ENCODE measurements at places on chromosomes 11 and 22. TPM values are rescaled to one million over a fixed set of nuclear protein-coding genes. Genes with fewer than 3 reads are reported as not detected.
A peak's percentile ranks its signal among the peaks of the same experiment; 100 is the strongest.

- DNase-seq, result no peak
Observed at GRCh38 chr11:128708660-128709059, 14.8 kb downstream of the FLI1 start.

DNA sequence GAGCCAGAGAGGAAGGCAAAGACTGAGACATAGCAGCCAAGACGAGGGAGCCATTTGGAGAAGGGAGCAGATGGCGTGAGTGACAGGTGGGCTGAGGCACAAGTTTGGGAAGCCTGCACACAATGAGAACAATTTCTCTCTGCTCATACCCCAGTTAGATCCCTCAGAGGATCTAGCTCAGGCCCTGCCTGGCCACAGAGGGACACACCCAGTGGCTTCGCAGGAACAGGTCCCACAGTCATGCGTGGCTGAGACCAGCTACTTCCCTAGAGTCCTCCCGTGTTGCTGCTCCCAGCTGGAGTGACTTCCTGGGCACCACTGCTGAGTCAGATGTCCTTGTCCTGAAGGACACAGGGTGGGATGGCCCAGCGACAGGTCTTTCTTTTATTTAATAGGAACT is 33.4 kb upstream of the LYVE1 start:
- no peak for DNase-seq

- no peak for DNase-seq
Observed at GRCh38 chr11:47109727-47110246, 66.9 kb downstream of the ARFGAP2 start.

DNA sequence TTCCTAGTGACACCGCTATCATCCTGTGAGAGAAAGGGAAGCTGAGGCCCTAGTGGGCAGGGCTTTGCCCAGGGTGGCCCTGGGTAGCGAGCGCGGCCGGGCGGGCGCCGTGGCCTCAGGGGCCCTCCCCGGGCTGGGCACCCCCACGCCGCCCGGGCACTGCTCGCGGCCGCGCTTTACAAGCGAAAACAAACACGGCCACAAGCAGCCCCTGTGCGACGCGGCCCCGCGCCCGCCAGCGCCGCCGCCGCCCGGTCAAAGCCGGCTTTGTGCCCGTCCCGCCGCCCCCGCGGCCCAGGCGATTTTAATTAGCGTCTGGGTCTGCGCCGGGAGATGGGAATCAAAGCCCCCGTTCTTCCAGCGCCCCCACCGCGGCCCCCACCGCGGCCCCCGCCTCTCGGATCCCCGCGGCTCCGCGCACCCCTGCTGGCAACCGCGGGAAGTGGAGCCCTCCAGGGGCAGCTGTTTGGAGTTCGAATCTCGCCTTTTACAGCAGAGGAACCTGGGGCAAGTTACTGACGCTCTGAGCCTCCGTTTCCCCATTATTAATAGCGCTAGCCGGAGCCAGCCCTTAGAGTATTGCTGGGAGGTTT is 47.9 kb downstream of the CHRDL2 start:
- DNase-seq, result no peak

- no peak for DNase-seq
Observed at GRCh38 chr11:130123414-130124040, 36.1 kb upstream of the ST14 start.

DNA sequence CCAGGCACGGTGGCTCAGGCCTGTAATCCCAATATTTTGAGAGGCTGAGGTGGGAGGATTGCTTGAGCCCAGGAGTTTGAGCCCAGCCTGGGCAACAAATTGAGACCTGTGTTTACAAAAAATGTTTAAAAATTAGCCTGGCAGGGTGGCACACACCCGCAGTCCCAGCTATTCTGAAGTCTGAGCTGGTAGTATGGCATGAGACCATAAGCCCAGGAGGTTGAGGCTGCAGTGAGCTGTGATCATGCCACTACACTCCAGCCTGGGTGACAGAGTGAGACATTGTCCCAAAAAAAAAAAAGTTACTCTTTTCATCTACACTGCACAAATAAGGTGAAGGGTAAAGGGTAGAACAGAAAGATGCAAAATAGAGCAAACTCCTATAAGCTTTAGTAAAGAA is 22.3 kb upstream of the PPP2R1B start:
- DNase-seq, result no peak

Gene XBP1
- total RNA-seq, result 111 TPM

Gene ANO5
- 0.28 TPM for total RNA-seq

GRCh38 chr11:64032050-64032449 is 3.7 kb upstream of the FLRT1 start:
- DNase-seq, result no peak

Gene PANX3
- total RNA-seq, result not detected

DNA sequence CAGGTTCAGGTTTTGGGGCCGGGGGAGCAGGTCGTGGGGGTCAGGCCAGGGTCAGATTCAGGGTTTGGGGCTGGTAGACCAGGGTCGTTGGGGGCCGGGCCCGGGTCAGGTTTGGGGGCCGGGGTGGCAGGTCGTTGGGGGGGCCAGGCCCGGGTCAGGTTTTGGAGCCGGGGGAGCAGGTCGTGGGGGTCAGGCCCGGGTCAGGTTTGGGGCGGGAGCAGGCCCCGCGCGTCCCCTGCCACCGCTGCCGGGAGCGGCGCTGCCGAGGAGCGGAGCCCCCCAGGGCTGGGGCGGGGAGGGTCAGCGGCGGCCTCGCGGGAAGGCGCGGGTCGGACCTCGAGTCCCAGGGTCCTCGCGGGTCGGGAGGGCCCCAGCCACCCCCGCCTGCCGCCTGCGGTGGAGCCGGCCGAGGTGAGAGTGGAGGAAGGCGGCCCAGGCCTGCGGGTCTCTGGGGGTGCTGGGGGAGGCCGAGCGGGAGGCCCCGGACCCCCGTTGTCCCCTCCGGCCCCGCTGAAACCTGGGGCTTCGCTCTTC is 535 bp downstream of the TRABD start:
- DNase-seq, result no peak

GRCh38 chr11:116703421-116703820 is 69.4 kb downstream of the BUD13 start:
- DNase-seq, result no peak

DNA sequence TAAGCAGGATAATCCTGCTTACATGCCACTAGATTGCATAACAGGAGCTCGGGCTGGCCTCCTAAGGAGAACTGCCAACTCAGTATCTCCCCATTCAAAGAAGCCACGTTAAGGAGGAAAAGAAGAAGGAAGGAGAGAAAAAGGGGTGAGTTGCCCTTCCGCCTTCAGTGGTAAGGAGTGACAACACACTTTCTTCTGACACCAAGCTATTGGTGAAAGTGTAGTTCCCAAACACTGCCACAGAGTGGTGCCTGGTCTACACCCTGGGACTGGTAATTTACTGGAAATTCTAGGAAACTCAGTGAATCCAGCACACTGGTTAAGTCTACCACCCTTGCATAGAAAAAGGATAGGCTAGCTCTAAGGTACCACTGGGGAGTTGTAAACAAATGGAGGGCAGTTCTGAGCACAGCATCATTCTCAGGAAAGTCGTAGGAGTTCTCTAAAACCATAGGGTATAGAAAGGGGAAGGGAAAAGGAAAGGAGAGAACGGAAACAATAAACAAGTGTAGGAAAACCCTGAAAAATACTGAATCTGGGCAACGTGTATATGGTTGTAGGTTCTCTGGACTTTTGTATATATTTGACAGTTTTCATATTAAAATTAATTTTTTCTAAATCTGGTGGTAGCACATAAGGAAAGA is 58.2 kb downstream of the RRAS2 start:
- DNase-seq, result peak; percentile 37

Gene NELL1
- total RNA-seq, result not detected

Gene TSGA10IP
- total RNA-seq, result not detected

- DNase-seq, result no peak
Observed at GRCh38 chr22:47779474-47779873, 1017.0 kb downstream of the TBC1D22A start.

- no peak for DNase-seq
Observed at GRCh38 chr11:125621995-125622394, 3.0 kb upstream of the CHEK1 start.

- DNase-seq, result no peak
Observed at GRCh38 chr11:104275992-104276391, 112.0 kb upstream of the PDGFD start.

DNA sequence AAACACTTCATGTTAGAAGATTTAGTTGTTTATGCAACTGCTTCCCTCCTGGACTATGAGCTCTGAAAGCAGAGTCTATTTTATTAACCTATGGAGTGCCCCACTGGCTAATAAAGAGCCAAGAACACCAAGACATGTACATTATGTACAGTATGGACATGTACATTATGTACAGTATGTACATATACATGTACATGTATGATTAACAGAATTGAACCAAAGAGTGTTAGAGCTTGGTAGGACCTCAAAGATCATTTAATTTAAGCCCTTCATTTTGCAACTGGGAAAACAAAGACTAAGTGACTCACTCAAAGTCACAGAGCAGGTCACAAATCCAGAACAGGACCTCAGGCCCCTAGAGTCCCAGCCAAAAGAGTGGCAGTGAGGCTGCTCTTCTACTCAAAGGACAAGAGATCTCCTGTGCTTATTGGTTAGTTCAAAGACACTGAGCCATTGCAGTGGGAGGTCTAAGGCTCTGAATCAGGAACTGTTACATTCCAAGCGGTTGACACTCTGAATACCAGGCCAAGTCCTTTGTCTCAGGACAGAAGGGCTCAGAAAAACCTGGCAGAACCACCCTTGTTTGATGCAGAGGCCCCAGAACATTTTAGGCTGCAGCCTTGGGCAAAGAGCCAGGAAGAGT is 103.8 kb downstream of the FAM168A start:
- DNase-seq, result no peak

DNA sequence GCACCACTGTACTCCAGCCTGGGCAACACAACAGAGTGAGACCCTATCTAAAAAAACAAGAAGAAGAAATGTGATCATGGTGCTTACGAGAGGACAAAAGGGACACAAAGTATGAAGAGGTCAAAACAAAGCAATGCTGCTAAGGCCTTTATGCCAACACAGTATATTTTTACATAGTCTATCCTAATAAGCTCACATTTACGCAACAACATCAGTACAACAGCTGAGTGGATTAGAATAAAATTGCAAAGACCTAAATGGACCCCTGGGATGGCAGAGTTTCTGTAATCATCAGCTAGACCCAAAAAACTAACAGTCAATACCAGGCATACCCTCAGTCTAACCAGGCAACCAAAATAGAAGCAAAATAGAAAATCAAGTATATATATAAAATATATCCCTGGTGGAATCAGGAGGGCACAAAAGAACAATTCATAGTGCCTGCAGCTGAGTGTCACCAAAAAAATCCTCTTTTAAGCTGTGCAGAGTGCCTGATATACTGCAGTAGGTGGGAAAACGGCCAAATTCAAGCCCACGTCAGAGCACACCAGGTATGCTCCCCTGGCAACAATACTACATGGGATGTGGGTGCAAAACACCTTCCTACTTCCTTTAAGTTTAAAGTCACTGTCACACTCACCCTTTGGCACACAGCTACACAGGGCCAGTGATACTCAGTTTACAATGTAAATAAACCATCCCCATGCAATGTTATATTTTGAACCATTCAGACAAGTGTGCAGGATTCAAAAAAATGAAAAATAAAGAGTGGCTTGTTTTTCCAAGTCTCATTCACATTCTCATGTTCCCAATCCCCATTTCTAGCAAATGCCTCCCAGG is 57.8 kb downstream of the RBFOX2 start:
- DNase-seq, result no peak

DNA sequence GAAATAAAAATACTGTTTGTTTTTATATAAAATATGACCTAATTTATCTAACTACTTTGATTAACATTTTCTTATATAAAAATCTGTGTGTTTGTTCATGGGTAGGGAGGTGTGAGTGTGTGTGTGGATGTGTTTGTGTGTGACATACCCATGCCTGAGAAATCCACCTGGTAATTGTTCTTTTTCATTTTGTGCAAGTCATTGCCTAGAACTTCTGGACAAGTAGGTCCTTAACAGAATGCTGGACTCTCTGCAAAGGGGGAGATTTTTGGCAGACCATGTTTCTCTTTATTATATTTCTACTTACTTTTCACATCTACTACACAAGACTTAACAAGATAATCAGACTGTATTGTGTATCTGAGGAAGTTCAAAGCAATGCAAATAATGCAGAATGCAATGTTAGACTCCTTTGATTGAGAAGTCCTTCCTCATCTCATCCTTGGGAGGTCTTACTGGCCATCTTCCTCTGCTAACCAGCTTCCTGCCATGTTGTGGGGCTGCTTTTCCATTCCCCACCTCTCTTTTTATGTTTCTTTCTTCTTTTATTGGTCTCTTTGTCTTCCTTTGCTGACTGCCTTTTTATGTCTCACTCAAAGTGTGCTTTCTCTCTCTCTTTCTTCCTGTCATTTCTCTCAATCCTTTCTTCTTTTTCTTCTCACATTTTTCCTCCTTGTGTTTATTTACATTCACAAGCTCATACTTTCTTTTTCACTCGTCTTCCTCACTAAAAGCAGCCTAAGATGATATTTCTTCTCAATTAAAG is 1017.0 kb upstream of the CNTN5 start:
- no peak for DNase-seq

Gene GSTP1
- 452 TPM for total RNA-seq

Gene EXPH5
- 3.1 TPM for total RNA-seq

DNA sequence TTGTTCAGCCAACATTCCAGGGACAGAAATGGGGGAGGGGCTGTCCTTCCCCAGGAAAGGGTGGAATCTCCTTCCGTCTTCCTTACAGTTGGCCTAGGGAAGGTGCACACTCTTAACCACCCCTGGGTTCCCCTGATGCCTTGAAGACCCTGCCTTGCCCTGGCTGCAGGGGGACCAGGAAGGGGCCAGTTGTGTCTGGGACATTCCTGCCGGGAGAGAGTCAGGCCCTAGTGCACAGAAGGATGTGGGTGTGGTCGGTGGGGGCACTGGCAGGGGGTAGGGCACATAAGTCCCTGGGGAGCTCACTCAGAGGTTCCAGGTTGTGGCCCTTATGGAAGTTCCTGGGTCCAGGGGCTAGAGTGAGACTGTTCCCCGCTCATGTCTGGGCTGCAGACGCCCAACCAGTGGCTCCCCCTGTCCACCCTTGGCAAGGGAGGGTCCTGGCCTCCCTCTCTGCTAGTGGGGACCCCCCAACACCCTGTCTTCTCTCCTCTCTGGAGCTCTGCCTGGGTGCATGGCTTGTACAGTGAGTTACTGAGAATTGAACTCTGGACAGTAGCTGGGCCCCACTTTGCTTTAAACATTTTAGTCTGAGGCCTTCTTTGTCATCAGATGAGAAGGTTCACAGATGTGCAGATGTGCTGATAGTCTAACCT is 2.0 kb upstream of the APOBEC3A start:
- DNase-seq, result no peak

DNA sequence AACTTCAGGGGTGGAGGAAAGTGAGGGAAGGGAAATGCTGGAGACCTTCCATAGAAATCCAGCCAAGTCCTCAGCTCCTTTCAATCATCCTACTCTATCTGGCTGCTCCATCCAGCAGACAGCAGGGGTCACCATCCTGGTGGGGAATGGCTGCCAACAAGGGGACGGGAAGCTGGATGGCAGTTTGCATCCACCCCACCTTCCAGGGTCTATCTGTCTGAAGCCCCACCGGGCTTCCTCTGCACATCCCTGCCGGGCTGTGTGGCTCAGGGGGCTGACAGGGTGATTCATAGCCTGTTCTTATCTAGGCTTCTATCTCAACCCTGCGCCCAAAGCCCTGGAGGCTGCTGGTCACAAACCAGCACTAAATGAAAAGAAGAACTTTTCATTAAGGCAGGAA is 1.1 kb downstream of the SYTL2 start:
- peak; percentile 18 for DNase-seq

GRCh38 chr11:78179459-78180071 is 8.9 kb downstream of the KCTD21 start:
- no peak for DNase-seq
